Cerebellar nuclear complex (tissue), 1 donor: ENCODE measurements at places on chromosomes 4 and X.

DNA sequence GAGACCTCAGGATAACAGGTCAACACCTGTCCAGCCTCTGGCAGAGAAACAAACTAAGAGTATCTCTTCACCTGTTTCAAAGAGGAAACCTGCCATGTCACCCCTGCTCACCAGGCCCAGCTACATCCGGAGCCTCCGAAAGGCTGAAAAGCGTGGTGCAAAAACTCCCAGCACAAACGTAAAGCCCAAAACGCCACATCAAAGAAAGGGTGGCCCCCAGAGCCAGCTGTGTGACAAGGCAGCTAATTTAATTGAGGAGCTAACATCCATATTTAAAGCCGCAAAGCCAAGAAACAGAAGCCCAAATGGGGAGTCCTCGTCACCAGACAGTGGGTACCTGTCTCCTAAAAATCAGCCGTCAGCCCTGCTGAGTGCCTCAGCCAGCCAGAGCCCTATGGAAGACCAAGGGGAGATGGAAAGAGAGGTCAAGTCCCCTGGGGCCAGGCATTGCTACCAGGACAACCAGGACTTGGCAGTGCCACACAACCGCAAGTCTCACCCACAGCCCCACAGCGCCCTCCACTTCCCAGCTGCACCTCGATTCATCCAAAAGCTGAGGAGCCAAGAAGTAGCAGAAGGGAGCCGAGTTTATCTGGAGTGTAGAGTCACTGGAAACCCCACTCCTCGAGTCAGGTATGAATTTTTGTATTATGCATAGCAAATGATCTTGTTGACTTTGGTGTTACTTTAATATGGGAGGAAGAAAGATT lies 15.1 kb downstream of the PALLD start:
- no peak for DNase-seq

DNA sequence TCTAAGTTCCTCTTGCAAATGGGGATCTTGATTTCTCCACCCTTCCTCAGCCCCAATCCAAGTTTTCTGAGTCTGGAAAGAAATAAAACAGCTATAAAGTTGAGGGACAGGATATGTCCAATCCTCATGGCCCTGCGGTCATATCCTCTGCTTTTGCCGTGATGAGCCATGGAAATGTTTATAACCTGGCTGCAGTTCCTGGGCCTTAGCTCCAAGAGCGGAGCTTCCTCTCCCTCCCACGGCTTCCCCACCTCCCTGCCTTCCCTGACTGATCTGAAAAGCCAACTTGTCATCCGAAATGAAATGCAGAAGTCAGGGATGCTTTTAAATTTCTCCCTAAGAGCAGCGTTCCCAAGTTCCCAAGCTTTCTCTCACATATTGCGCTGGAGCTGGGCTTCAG lies 221.5 kb upstream of the SFRP2 start:
- DNase-seq: no peak

- no peak for DNase-seq
Measured at GRCh38 chr4:40265910-40266274, 69.1 kb downstream of the RHOH start.

- DNase-seq: no peak
Measured at GRCh38 chr4:23060776-23061175, 368.0 kb downstream of the GBA3 start.

DNA sequence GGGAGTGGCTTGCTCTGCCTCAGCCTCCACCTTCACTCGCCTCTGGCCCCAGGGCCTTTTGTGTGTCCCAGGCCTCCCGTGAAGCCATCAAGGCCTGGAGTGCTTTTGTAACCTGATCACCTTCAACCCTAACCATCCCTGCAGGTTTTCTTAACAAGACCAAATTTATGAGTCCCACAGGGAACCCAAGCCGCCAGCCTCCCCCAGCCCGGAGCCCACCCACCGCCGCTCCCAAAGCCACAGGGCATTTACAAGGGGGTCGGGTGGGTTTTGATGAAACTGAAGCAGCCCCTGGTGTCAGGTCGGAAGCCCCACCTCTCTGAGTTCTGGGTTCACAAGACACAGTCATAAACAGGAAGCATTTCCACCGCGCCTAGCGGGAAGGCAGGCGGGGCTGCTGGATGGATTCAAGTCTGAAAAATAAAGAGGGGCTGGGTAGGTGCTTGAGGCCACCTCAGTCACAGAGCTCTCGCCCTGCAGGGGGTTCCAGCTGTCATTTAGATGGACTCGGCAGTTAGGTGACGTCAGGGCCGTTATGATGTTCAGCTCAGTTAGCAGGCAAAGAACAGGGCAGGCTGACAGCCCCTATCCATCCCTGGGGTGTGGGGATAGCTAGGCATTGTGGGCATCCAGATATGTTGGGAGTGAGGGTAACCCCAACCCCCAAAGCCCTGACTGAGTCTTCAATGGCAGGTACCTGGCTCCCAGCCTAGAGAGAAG lies 128.5 kb downstream of the BCOR start:
- no peak for DNase-seq

DNA sequence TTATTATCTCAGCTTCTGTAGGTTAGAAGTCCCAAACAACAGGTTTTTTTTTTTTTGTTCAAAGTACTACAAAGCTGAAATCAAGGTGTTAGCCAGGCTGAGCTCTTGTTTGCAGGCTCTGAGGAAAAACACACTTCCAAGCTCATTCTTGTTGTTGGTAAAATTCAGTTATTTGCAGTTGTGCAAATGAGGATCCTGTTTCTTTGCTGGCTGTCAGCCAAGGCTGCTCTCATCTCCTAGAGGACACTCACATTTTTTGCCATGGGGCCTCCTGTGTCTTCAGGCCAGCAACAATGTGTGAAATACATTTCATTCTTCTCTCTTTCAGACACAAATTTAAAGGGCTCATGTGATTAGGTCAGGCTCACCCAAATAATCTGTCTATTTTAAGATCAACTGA lies 60.3 kb upstream of the HSD17B10 start:
- no peak for DNase-seq

- DNase-seq: no peak
Measured at GRCh38 chr4:189365451-189365850, 575.2 kb upstream of the FRG1 start.

GRCh38 chrX:95754411-95754810 lies 930.2 kb upstream of the DIAPH2 start:
- DNase-seq: no peak
